ENCODE measurements at places on chromosomes 6 and 20. TPM values are rescaled to one million over a fixed set of nuclear protein-coding genes. Genes with fewer than 3 reads are reported as not detected.

SIGLEC1 gene
- total RNA-seq: not detected

MOXD1 gene
- 2.7 TPM for total RNA-seq

TMEM151B gene
- 0.07 TPM for total RNA-seq

THEMIS gene
- total RNA-seq: not detected

ZSCAN23 gene
- total RNA-seq: not detected

WASF1 gene
- total RNA-seq: 10.5 TPM

ULBP1 gene
- total RNA-seq: 0.77 TPM

PLEKHG1 gene
- total RNA-seq: 0.68 TPM

KCNK17 gene
- not detected for total RNA-seq

TMEM74B gene
- 3.9 TPM for total RNA-seq

AIF1 gene
- not detected for total RNA-seq

BTBD3 gene
- 11.9 TPM for total RNA-seq

LZTS3 gene
- 4.7 TPM for total RNA-seq

TMC2 gene
- total RNA-seq: not detected

GATA5 gene
- 0.45 TPM for total RNA-seq

KIFC1 gene
- total RNA-seq: 43.1 TPM

MRAP2 gene
- total RNA-seq: 1.8 TPM

NOX3 gene
- total RNA-seq: not detected

TFAP2A gene
- 9.3 TPM for total RNA-seq

SLC17A3 gene
- total RNA-seq: 1.1 TPM

ITPR3 gene
- total RNA-seq: 48.3 TPM

KIF25 gene
- total RNA-seq: 0.03 TPM

MARCKS gene
- 13.6 TPM for total RNA-seq

ARG1 gene
- total RNA-seq: not detected

MAP7 gene
- total RNA-seq: 22.9 TPM

LPA gene
- 0.09 TPM for total RNA-seq

PLN gene
- not detected for total RNA-seq

ZBTB12 gene
- total RNA-seq: 3.9 TPM
